ENCODE measurements at places on chromosomes 13 and 19. TPM values are rescaled to one million over a fixed set of nuclear protein-coding genes. Genes with fewer than 3 reads are reported as not detected.

The TEX26 gene
- not detected for total RNA-seq

The TJP3 gene
- total RNA-seq, result not detected

The IQCN gene
- 3.0 TPM for total RNA-seq

- no peaks in the 10 kb centered on the region for H3K27me3 ChIP-seq
- H3K36me3 ChIP-seq, result no peaks in the 10 kb centered on the region
- no peak overlapping the region for H3K4me3 ChIP-seq
Observed at GRCh38 chr13:26300140-26300539, 46.2 kb downstream of the CDK8 start.

- no peaks in the 10 kb centered on the region for H3K36me3 ChIP-seq
- H3K4me1 ChIP-seq, result no peaks in the 10 kb centered on the region
- DNase-seq, result no peak
Observed at GRCh38 chr13:32010136-32010535, 21.4 kb upstream of the FRY start.

- H3K27ac ChIP-seq, result no peak overlapping the region
- no peaks in the 10 kb centered on the region for H3K27me3 ChIP-seq
- H3K4me3 ChIP-seq, result no peak overlapping the region
- DNase-seq, result peak; percentile 28
- no peaks in the 10 kb centered on the region for H3K36me3 ChIP-seq
Observed at GRCh38 chr13:44142941-44143665, 230.5 kb upstream of the SERP2 start.

DNA sequence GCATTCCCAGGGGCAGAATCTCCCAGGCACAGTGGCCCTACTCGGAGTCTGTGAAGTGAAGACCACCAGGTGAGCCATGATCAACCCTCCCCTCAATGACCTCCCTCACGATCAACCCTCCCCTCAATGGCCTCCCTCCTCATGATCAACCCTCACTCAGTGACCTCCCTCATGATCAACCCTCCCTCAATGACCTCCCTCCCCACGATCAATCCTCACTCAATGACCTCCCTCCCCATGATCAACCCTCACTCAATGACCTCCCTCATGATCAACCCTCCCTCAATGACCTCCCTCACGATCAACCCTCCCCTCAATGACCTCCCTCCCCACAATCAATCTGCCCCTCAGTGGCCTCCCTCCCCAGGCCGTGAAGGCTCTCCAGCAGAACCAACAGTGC lies 32.1 kb downstream of the SBNO2 start:
- no peaks in the 10 kb centered on the region for H3K27me3 ChIP-seq
- H3K4me1 ChIP-seq, result no peaks in the 10 kb centered on the region
- H3K4me3 ChIP-seq, result no peak overlapping the region

DNA sequence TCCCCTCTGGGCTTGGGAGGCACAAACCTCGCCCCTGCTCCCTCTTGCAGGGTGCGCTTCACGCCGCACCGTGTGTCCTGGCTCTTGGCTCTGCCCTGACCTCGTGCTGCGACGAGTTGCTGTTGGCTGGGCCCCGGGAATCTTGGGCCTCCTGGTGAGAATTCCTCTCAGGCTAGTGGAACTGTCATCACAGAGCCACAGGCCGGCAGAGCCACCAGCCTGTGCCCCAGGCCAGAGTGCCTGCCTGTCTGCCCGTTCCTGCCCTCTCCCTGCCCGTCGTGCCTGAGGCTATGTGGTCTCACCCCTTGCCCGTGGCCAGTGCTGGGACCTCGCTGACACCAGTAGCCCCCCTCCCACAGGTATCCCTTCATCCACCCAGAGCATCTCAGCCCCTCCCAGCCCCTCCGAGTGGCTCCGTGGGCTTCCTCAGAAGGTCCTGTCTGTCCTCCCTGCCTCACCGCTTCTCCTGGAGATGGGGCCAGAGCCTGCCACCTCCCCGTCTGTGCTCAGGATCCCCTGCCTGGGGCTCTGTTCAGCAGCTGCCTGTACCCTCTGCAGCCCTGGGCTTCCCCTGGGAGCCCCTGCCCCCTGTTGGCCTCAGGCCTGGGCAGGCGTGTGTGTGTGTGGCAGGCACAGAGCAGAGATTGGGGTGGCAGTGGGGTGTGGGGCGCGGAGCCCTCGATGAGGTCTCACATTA lies 13.3 kb downstream of the NDUFB7 start:
- DNase-seq, result no peak
- no peaks in the 10 kb centered on the region for H3K36me3 ChIP-seq
- H3K27ac ChIP-seq, result no peak overlapping the region
- H3K4me1 ChIP-seq, result peaks cover 6% of the 10 kb centered on the region

DNA sequence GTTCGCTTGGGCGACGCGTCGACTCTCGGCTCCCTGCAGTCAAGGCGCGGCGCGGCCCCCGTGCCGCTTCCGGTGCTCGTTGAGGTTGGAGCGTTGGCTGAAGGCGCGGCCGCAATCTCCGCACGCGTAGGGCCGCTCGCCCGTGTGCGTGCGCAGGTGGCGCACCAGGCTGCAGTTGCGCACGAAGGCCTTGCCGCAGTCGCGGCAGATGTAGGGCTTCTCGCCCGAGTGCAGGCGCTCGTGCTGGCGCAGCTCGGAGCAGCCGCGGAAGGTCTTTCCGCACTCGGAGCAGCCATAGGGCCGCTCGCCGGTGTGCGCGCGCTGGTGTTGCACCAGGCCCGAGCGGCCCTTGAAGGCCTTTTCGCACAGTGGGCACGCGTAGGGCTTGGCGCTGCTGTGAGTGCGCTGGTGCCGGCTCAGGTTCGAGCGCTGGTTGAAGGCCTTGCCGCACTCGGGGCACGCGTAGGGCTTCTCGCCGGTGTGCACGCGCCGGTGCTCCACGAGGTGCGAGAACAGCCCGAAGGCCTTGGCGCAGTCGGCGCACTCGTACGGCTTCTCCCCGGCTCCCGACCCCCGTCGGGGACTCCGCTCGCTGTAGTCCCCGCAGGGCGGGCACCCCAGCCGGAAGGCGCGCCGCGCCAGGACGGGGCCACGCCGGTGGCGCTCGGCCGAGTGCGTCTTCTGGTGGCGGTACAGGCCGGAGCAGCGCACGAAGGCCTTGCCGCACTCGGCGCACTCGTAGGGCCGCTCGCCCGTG lies 5.3 kb upstream of the ZNF497 start:
- H3K27me3 ChIP-seq, result peaks cover 28% of the 10 kb centered on the region
- no peaks in the 10 kb centered on the region for H3K36me3 ChIP-seq
- DNase-seq, result no peak
- H3K4me3 ChIP-seq, result no peak overlapping the region
- no peaks in the 10 kb centered on the region for H3K4me1 ChIP-seq

- no peak overlapping the region for H3K4me3 ChIP-seq
- H3K27me3 ChIP-seq, result no peaks in the 10 kb centered on the region
- peaks cover 28% of the 10 kb centered on the region for H3K4me1 ChIP-seq
Observed at GRCh38 chr19:1214862-1215731, 9.5 kb downstream of the STK11 start.

DNA sequence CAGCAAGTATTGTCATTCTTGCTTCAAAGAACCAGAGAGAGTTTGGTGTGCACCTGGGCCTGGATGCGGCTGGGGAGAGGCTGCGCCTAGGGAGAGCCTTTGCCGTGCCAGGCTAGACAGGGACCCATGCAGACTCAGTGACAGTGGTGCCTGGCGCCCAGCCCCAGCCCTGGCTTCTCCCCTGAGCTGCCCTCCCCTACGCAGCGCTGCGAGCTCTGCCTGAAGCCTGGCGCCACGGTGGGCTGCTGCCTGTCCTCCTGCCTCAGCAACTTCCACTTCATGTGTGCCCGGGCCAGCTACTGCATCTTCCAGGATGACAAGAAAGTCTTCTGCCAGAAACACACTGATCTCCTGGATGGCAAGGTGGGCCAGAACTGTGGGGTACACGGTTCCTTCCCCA lies 12.0 kb downstream of the KMT2B start:
- no peaks in the 10 kb centered on the region for H3K4me1 ChIP-seq
- peaks cover 23% of the 10 kb centered on the region for H3K36me3 ChIP-seq
- H3K27ac ChIP-seq, result no peak overlapping the region
- DNase-seq, result no peak
- H3K4me3 ChIP-seq, result no peak overlapping the region
- H3K27me3 ChIP-seq, result no peaks in the 10 kb centered on the region

- H3K4me3 ChIP-seq, result no peak overlapping the region
- no peak overlapping the region for H3K27ac ChIP-seq
- peaks cover 5% of the 10 kb centered on the region for H3K4me1 ChIP-seq
- H3K36me3 ChIP-seq, result no peaks in the 10 kb centered on the region
- DNase-seq, result no peak
Observed at GRCh38 chr19:4068047-4068966, 1.6 kb upstream of the ZBTB7A start.

DNA sequence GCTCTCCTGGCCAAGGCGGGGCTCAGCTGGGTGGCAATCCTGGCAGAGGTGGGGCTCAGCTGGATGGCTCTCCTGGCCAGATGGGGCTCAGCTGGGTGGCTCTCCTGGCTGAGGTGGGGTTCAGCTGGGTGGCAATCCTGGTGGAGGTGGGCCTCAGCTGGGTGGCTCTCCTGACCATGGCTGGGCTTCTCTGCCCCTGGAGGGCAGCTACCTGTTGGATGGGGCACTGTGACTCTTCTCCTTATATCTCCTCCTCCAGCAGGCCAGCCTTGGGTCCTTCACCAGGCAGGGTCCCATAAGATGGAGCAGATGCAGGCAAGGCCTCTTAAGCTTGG lies 16.7 kb downstream of the ZFR2 start:
- no peak overlapping the region for H3K27ac ChIP-seq
- no peak for DNase-seq
- no peaks in the 10 kb centered on the region for H3K27me3 ChIP-seq
- no peak overlapping the region for H3K4me3 ChIP-seq
- H3K4me1 ChIP-seq, result no peaks in the 10 kb centered on the region
- H3K36me3 ChIP-seq, result no peaks in the 10 kb centered on the region

- no peak overlapping the region for H3K4me3 ChIP-seq
- H3K27me3 ChIP-seq, result no peaks in the 10 kb centered on the region
- no peak for DNase-seq
- H3K4me1 ChIP-seq, result no peaks in the 10 kb centered on the region
Observed at GRCh38 chr19:29201855-29202254, 11.1 kb downstream of the UQCRFS1 start.

DNA sequence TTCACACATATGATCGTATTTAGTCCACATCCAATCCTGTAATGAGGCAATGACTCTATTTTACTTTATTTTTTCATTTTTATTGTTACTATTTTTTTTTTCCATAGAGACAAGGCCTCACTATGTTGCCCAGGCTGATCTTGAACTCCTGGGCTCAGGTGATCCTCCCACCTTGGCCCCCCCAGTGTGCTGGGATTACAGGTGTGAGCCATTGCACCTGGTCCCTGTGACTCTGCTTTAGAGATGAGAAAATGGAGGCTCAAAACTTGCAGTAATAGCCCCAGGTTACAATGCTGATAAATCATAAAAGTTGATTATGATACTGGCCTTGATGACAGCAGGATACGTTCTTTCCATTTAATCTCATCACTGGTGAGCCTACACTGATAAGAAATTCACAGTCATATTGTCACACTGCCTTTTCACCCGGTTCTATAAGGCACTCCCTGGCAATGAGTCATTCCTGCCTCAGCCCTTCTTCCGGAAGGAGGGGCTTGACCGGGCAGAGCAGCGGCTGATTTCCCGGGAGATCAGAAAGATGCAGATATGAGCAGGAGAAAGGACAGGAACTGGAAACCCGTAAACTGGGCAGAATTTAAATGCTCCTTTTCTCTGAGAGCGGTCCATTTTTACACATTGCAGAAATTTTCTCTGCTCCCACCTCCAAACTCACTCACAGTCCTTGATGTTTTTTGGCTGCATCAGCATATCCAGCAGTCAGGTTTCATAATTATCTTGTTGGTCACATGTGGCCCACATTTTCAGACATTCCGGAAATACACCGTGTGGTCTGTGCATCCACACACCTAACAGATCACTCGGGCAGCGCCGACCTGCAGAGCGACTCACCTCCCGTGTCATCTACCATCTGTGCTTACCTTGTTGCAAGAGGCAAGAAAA lies 616.4 kb downstream of the EFNB2 start:
- DNase-seq, result peak; percentile 42
- peaks cover 15% of the 10 kb centered on the region for H3K4me1 ChIP-seq
- H3K4me3 ChIP-seq, result no peak overlapping the region

- H3K27me3 ChIP-seq, result no peaks in the 10 kb centered on the region
- no peaks in the 10 kb centered on the region for H3K4me1 ChIP-seq
- DNase-seq, result no peak
- H3K4me3 ChIP-seq, result no peak overlapping the region
Observed at GRCh38 chr13:107715496-107715895, 499.8 kb downstream of the LIG4 start.
